ENCODE measurements at places on chromosomes 11 and 22. TPM values are rescaled to one million over a fixed set of nuclear protein-coding genes. Genes with fewer than 3 reads are reported as not detected.
A peak's percentile ranks its signal among the peaks of the same experiment; 100 is the strongest.

DNA sequence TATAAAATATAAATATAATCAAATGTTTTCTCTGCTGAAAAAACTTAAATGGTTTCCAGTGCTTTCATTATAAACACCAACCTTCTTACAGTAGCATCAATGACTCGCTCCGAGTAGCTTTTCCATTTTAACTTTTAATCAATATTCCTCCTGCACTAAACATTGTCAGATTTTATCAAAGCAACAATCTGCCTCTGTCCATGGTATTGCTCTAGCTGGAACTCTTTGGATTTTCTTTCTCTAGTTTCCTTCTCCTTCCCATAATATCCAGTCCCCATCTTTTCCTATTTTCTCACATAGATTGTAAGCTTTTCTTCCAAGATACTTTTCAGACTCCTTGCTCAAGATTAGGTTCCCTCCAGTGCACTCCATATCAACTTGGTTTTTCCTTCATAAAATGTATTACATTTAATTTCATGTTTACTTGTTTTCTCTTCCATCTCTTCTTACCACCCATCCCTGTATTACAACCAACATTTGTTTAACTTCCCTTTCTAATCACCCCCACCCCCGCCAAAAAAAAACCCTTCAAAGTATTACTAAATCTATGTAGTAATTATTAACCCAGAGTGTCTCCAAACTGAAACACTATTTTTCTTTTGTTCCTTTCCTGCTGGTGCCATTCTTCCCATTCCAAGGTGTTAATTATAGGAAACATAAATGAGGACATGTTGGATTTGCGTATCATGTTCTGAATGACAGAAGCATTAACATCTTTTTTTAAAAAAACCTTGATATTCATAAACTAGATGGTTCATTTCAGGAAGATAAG lies 716.5 kb downstream of the NELL1 start:
- H3K4me1 ChIP-seq = no peaks in the 10 kb centered on the region
- H3K4me3 ChIP-seq = no peak overlapping the region
- DNase-seq = no peak
- H3K36me3 ChIP-seq = no peaks in the 10 kb centered on the region
- H3K27ac ChIP-seq = no peak overlapping the region
- H3K27me3 ChIP-seq = no peaks in the 10 kb centered on the region

GRCh38 chr22:39345231-39345630 lies 4.6 kb upstream of the SYNGR1 start:
- no peak for DNase-seq
- H3K36me3 ChIP-seq = no peaks in the 10 kb centered on the region
- no peaks in the 10 kb centered on the region for H3K4me1 ChIP-seq
- no peak overlapping the region for H3K27ac ChIP-seq
- H3K4me3 ChIP-seq = no peak overlapping the region
- no peaks in the 10 kb centered on the region for H3K27me3 ChIP-seq

DNA sequence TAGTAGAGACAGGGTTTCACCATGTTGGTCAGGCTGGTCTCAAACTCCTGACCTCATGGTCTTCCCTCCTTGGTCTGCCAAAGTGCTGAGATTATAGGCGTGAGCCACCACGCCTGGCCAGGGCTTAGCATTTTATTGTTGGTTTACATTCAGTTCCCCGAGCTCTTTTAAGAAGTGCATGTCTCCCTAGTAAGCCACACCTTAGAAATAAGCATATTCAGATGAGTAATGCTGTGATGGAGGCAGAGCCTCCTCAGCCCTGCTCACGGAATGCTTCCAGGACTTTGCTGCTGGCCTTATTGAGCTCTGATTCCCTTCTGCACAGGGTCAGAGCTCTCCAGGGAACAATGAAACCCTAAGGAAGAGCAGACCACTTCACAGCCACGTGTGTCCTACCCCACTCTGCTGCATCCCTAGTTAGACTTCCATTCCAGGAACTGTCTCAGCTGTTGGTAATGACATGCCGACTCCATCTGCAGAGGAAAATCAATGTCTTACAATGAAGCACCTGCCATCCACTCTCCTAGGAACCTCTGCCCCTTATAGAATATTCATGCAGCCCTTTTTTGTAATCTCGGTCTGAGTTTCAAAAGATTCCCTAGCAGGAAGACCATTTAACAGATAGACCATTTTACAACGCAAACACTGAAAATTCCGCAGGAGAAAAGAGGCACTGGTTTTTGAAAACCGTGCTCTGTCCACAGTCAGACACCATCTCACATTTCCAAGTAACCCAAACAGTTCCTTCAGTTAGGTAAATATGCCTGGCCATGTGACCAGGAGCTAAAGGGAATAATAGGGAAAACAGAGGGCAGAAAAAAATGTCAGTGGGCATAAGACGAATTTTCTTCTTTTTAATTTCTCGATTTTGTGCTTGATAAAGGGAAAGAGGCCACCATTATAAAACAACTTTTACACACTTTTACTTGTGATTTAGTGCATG lies 1.7 kb upstream of the JAM3 start:
- no peak overlapping the region for H3K27ac ChIP-seq
- H3K27me3 ChIP-seq = no peaks in the 10 kb centered on the region
- no peak overlapping the region for H3K4me3 ChIP-seq
- no peaks in the 10 kb centered on the region for H3K4me1 ChIP-seq
- no peak for DNase-seq
- H3K36me3 ChIP-seq = no peaks in the 10 kb centered on the region

DNA sequence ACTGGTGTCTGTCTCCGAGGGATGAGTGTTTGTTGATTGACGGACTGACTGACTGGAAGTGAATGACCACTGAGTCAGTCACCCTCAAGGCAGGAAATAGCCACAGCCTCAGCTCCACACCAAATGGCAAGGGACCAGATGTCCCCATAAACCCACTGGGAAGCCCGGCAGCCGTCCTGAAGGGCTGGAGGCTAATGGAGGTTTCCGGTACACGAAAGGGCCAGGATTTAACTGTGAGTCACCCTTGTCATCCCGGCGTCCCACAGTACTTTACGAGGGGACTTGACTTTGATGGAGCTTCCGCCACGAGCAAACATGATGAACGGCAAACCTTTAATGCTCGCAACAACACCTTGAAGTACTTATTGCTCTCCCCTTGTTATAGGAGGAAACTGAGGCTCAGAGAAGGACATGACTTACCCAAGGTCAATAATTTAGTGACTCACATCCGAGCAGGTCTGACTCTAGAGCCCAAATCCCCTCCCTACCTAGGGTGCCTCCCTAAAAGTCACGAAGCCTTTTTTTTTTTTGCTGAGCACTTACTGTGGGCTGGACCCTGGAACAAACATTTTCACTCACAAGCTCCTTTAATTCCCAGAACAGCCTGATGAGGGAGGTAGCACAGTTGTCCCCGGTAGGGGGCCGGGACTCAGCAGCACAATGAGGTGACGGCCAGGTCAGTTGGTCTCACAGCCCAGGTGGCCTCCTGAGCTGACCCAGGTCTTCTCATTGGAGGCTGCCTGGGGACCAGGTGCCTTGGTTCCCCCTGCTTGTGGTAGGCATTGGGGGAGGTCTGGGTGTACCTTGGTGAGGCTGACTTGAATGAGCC lies 25.2 kb upstream of the GCAT start:
- no peak overlapping the region for H3K27ac ChIP-seq
- no peak for DNase-seq
- H3K27me3 ChIP-seq = no peaks in the 10 kb centered on the region
- H3K36me3 ChIP-seq = no peaks in the 10 kb centered on the region
- peaks cover 27% of the 10 kb centered on the region for H3K4me1 ChIP-seq

DNA sequence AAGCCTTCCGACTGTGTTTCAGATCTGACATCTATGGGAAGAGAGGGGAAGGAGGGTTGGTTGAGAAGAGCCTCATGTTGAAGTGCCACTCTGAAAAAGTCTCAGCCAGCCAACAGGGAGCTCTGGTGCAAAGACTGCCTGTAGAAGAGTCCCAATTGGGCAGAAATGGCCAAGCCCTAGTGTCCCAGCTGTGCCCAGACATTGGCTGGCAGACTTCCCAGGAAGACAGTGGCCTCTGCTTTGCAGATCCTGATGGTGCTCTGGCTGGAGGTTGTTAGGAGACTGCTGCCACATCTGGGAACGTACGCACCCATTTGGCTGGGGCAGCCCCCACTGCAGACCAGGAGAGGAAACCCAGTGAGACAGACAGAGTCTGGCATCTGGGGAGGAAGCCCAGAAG lies 3.2 kb upstream of the PLA2G3 start:
- H3K27me3 ChIP-seq = no peaks in the 10 kb centered on the region
- no peaks in the 10 kb centered on the region for H3K36me3 ChIP-seq
- peak overlapping the region; percentile 3 for H3K27ac ChIP-seq
- no peak overlapping the region for H3K4me3 ChIP-seq
- DNase-seq = peak; percentile 83
- peaks cover 36% of the 10 kb centered on the region for H3K4me1 ChIP-seq

Gene SOX6
- 22.1 TPM for total RNA-seq
